Activated naive CD8-positive, alpha-beta T cell treated with anti-CD3 and anti-CD28 coated beads for 36 hours (primary cell): ENCODE measurements at places on chromosomes 3 and 15.

- DNase-seq: peak; percentile 26
Measured at GRCh38 chr3:184815046-184815930, 3.3 kb downstream of the VPS8 start.

GRCh38 chr3:111541911-111542483 is at the start of gene CD96:
CD96 (plus strand) TSS chr3:111542197; CDS start chr3:111542249, 52 bp downstream.
- DNase-seq: peak; percentile 64

GRCh38 chr3:47635536-47635935 is 56.9 kb upstream of the CSPG5 start:
- no peak for DNase-seq

GRCh38 chr3:71801986-71802385 is 17.0 kb upstream of the PROK2 start:
- DNase-seq: no peak

GRCh38 chr3:99474776-99475175 is 163.6 kb upstream of the COL8A1 start:
- DNase-seq: no peak

DNA sequence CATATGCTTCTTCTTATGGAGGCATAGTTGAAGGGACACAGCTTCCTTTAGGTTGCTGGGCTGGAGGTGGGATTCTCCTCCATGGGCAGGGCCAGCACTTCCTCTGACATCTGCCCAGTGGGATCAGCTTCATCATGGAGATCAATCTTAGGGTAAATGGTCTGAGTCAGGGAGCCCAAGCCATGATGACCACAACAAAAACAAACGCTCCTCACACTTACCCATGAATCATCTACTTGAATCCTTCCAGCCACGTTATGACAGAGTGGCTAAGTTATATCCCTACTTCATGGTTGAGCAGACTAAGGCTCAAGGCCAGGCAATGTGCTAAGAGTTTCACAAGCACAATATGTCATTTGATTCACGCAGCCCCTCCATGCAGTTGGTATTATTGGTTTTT is 87.2 kb upstream of the NMNAT3 start:
- DNase-seq: no peak

DNA sequence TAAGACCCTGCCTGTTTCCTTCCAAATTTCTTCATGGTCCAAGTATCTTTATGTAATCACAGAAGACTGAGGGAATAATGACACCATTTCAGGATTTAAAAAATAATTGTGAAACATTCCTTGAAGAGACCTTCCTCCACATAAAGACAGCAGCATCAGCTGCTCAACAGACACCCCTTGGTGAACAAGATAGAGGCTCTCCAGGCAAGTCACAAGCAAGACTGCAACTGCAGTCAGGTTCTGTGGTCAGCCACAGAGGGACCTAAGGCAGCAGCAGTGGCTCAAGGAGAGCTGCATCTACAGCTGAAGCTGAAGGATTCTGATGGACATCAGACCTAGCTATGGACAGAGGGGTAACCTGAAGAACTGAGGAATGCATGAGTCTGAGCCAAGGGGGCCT is 97.2 kb upstream of the C3orf80 start:
- DNase-seq: no peak

- DNase-seq: no peak
Measured at GRCh38 chr3:191329654-191330529, at the start of gene UTS2B. UTS2B (minus strand) TSS chr3:191330526; CDS start chr3:191282189, 48,337 bp downstream.

DNA sequence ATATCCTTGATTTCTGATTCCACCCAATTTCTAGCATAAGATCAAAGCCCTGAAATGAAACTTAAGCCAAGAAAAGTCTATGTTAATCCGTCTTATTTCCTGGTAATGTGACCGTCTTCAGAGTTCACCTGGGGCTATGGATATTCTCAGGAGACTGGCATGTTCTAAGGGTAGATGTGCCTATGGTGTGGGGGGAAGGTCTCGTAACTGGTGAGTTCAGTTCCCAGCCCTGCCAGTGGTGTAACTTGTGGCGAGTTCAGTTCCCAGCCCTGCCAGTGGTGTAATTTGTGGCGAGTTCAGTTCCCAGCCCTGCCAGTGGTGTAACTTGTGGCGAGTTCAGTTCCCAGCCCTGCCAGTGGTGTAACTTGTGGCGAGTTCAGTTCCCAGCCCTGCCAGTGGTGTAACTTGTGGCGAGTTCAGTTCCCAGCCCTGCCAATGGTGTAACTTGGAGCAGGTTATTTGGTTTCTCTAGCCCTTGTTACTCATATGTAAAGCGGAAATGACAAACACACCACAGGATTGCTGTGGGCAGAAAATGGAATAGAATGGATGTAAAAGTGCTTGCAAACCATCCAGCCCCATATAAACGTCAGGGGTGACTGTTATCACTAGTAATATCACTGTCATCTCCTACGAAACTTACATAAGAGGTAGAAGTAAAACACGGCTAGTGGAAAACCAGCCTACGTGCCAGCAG is 30.4 kb downstream of the SLC51A start:
- no peak for DNase-seq

DNA sequence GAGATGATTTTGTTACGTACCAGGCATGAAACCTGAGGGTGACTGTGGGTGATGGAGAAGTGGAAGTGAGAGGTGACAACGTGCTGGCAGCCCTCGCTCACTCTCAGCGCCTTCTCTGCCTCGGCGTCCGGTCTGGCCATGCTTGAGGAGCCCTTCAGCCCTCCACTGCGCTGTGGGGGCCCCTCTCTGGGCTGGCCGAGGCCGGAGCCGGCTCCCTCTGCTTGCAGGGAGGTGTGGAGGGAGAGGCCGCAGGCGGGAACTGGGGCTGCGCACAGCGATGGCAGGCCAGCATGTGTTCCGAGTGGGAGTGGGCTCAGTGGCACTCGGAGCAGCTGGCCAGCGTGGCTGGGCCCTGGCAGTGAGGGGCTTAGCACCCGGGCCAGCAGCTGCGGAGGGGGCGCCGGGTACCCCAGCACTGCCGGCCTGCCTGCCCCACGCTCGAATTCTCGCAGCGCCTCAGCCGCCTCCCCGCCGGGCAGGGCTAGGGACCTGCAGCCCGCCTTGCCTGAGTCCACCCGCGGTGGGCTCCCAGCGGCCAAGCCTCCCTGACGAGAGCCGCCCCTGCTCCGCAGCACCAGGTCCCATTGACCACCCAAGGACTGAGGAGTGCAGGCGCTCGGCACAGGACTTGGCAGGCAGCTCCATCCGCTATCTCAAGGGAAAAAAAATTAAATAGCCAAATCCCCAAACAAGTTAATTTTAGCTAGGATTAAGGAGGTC is 29.7 kb upstream of the MYRIP start:
- no peak for DNase-seq

DNA sequence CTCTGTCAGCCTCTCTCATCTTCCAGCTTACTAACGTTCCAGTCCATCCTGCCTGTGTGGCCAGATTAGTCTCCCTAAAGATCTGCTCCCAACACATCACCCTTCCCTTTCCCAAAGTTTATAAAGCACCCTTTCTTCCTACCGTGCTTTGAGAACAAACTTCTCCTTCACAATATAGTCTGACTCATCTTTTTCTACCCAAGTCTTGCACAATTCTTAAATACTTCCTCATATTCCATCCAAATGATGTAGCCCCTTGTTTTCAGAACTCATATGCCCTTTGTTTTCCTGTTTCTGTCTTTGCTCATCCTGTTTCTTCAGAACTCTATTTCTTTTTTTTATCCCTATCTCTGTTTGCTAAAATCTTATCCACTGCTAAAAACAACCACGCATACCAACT is 326.8 kb downstream of the MFSD1 start:
- DNase-seq: no peak

GRCh38 chr3:13857702-13858380 is 22.0 kb downstream of the WNT7A start:
- no peak for DNase-seq

GRCh38 chr15:85620690-85621049 is 174.1 kb downstream of the KLHL25 start:
- no peak for DNase-seq

- DNase-seq: no peak
Measured at GRCh38 chr15:101618851-101619614, 33.1 kb downstream of the TM2D3 start.

GRCh38 chr3:48320996-48321395 is 12.5 kb downstream of the SPINK8 start:
- no peak for DNase-seq

DNA sequence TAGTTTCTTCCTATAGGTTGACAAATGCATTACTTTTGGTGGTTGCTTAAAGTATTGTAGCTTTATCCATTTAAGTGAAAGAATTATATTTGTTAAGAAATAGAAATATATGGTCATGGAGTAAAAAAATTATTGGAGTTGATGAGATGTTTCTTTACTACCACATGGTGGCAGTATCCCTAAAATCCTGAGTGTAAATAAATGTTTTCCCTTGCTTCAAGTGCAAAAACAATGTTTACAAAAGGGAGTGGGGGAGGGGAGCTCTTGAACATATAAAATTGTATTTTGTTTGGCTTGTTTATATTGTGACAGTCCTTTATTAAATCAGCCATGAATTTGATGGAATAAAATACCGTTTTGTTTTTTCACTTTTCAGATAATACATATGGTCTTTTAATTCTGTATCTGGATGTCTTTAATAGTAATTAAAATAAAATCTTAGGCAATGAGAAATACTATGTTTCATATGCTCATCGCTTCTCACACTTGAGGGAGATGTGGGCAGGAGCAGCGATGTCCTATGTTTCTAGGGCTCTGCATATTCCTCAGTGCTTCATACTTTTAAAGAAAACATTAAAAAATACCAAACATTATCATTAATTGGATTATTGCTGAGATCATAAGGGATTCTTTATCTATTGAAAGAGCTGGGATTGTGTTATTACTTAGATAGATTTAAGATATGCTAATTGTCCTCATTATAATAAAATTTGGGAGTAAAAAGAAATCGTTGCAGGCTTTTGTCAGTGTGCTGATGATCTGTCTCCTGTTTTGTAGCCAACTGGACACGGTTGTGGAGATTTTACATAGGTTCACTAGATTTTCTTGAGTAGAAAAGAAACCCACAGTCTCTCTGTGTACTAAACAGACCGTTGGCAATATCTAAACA is 349.7 kb downstream of the TUSC7 start:
- DNase-seq: no peak

DNA sequence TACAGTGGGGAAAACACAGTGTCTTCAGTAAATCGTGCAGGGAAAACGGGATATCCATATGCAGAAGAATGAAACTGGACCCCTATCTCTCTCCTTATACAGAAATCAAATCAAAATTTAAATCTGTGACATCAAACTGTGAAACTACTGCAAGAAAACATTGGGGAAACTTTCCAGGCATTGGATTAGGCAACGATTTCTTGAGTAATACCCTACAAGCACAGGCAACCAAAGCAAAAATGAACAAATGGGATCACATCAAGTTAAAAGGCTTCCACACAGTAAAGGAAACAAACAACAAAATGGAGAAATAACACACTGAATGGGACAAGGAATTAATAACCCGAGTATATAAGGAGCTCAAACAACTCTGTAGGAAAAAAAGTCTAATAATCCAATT is 165.3 kb downstream of the PLCL2 start:
- DNase-seq: no peak

GRCh38 chr3:150097588-150097890 is 126.8 kb upstream of the PFN2 start:
- DNase-seq: no peak

DNA sequence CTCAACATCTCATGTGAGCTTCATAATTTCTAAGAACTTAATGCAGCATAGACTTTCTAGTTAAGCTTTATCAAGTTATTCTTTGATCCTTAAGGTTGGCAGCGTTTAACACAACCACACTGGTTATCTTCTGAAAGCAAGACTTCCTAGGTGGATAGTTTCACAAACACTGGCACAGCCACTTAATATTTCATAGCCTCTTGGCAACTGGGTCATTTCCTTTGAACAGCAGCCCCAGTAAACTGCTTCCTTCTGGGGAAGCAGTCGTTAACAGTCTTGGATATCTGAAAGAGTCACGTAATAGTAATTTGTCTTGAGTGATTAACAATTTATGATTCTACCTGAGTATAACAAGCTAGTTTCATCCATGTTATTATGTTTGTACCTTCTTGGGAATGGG is 45.9 kb upstream of the ABHD10 start:
- no peak for DNase-seq

- DNase-seq: no peak
Measured at GRCh38 chr15:61038387-61038786, 190.7 kb downstream of the RORA start.

DNA sequence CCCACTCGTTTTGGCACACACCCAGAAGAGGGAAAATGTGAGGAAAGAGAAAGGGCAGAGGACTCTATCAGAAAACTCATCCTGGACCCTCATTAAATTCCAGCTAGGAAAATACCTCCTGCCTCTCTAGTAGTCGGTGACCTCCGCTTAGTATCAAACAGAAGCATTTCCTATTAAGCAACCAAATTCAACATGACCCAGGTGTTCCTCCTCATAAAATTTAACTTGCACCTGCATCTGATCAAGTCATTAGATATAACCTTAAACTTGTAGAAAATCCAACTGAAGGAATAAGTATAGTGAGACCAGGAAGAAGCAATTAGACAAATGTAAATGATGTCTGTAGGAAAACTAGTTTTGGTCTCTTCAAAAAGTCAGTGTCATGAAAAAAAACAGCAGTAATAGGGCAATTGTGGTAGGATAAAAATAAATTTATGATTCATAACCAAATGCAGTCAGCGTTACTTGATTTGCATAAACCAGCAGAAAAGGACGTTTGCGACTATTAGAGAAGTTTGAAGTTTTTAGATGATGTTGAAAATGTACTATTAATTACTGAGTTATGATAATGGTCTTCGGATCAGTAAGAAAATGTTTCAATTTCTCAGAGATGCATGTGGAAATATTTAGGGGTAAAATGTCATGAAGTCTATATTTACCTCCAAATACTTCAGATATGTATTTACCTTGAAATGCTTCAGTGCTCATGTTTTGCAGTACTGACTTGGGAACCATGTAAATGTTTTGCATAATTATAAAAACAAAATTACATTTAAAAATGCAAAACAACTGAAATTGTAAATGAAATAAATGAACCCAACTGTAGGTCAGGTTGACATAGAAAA is 44.6 kb downstream of the LDHAL6B start:
- no peak for DNase-seq

DNA sequence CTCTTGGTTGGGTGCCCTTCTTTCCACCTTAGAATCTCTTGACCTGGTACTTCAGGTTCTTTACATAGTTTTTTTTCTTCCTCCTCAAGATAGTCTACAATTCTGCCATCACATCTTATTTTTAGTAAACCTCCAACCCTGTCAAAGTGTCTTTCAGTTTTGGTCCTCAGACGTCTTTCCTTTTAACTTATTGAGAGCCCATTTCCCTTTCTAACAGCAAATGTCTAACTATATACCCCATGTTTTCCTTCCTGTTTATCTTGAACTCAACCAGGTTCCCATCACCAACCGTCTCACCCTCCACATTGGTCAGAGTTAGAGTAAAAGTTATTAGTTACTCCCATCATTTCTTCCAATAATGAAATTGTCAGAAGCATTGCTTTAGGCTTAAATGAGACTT is 10.4 kb downstream of the KBTBD12 start:
- no peak for DNase-seq

- DNase-seq: no peak
Measured at GRCh38 chr3:193941486-193941885, 194.5 kb upstream of the HES1 start.
